ENCODE measurements at places on chromosomes 4 and X.

DNA sequence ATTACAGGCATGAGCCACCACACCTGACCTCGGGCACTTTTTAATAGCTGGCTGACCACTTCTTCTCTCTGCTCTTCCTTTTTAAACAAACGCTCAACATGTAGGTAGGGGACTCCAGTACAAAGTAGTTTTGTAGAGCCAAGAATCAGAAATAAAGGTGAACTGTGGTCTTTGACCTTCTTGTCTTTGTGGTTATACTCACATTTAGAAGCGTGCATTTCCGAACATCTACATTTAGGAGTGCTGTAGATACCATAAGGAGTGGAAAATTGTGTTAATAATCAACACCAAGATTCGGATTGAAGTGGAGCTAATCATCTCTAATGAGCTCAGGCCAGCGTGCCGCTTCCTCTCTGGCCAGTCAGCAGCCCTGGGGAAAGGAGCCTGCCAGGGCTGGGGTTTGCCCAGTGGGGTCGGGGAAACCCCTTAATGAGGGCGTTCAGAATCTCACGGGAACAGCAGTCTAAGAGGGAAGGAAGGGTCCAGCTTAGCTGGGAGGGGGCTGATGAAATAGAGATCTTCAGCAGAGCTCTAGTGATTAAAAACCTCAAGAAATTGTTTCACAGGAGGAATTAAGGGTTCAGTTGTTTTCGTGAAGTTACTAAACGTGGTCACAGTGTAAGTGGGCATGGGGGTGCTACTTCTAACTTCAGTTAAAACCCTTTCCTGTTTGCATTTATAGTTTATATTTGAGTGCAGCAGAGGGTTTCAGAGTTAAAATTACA lies 81.2 kb downstream of the GAB1 start:
- DNase-seq = no peak

DNA sequence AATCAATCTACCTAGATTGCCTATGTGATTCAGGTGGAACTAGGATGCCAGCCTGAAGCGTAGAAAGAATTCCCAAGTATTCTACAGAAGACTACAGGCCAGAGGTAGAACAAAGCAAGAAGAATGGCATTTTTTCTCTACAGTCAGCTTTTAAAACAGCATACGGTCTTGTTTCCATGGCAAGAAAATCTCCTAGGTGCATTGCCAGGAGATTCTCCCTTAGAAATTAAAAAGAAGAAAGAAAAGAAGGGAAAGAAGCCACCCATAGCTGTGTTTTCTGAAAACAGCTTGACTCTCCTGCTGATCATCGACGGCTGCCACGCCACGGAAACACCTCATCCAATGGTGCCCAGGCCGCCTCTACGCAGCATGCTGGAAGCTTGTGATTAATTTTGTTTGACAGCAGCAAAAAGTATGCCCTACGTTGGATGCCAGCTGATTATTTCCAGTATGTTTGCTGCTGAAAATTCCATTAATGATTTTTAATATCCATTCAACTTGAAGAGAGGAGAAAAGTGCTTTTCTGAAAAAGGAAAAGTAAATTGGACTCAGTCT lies 24.1 kb downstream of the ANK2 start:
- DNase-seq = no peak

DNA sequence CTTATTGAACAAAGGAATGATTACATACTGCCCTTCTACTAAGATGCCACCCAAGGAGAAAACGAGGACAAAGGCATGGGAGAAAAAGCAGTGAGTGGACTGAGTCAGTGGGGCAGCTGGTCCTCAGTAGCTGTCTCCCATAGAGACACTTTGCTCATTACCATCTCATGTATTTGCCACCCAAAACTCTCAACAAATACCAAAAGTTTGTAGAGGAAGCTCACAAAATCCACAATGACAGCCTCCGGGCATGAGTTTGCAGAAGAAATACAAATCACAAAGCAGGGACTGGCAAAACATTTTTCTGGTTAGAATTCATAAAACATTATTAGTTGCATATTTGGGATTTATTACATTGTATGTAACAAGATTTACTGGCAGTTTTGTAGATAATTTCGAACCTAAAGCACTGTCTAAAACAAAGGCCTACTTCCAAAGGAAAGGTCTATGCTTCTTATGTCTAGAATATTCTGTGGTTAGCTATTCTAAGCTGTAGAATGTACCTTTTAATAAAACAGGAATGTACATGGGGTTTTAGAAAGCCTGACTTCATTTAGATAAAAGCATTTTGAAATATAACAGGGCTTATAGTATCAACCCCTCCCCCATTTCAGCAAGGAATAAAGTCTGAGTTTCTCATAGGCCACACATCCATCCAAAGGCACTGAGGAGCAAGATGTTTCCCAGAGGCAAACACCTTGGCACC lies 17.7 kb downstream of the PCDH18 start:
- no peak for DNase-seq

DNA sequence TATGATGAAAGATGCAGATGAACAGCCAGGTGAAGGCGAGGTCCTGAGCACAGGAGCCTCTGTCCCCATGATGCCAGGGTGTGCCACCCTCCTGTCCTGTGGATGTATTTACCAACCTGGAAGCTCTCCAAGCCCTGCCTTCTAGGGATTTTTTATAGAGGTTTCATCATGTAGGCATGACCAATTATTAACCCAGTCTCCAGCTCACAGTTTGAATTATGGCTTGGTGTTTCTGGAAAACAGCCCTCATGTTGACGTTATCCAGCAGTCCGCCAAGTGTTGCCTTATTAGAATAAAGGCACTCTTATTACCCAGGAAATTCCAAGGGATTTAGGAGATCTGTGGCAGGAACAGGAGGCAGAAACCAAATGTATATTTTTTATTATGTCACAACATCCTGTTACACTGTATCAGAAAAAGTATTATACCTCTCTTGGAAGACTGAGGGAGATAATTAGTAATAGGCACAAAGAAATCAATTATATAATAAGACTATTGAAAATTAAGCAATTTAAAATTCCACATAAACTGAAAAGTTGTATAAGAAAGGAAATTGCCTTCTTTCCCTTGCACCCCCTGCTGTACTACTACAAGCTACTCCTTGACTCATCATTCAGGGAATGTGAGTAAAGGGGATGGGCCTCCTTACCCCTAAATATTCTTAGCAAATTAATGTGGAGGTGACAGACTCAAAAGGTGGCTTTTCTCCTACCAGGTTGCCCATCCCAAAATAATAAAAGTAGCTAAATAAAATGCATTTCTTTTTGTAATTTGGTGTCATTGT lies 129.6 kb downstream of the ZNF330 start:
- no peak for DNase-seq

GRCh38 chr4:179584101-179584500 lies 2141.9 kb upstream of the AGA start:
- DNase-seq = no peak

- no peak for DNase-seq
Observed at GRCh38 chr4:53618321-53618720, 27.0 kb upstream of the LNX1 start.

GRCh38 chr4:21454201-21454600 lies 494.4 kb downstream of the KCNIP4 start:
- no peak for DNase-seq

GRCh38 chr4:184792950-184793555 lies 32.7 kb downstream of the ACSL1 start:
- no peak for DNase-seq

DNA sequence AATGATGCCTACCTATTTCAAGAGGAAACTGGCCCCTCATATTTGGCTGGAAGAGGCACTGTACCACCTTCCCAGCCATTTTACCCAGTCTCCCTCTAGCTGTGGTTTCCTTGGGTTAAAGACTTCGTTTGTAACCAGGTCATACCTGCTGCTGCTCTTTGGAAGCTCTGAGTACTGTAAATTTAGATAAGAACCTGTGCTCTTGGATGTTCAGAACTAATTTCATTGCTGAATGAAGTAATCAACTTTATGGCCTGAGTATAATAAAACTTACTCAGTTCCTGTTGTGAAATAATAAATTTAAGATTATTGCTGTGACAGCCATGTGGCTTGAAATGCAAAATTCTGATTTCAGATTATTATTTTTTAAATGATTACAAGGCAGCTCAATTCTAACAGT lies 12.2 kb downstream of the MTTP start:
- no peak for DNase-seq

Measured in stimulated activated CD8-positive, alpha-beta memory T cell treated with anti-CD3 and anti-CD28 coated beads, Interleukin-7, amount 100 ng/mL, for 1 hour (primary cell).